Jurkat, Clone E6-1 (cell line): ENCODE measurements at places on chromosomes 7 and 10.

GRCh38 chr7:52876402-52876801 lies 159.0 kb upstream of the POM121L12 start:
- no peak for DNase-seq

DNA sequence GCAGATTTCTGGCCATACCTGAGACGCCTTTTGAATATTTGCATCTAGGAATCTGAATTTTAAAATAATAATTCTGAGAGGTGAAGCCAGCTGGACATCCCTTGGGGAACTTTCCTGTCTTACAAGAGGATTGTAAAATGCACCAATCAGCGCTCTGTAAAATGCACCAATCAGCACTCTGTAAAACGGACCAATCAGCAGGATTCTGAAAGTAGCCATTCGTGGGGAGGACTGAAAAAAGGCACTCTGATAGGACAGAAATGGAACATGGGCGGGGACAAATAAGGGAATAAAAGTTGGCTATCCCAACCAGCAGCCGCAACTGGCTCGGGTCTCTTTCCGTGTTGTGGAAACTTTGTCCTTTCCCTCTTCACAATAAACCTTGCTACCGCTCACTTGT lies 9.9 kb downstream of the PPIF start:
- DNase-seq: no peak

- DNase-seq: no peak
Observed at GRCh38 chr7:45103958-45104843, 7.3 kb downstream of the TBRG4 start.

GRCh38 chr7:135884495-135885232 lies 92.5 kb downstream of the MTPN start:
- DNase-seq: no peak

- no peak for DNase-seq
Observed at GRCh38 chr10:69223028-69223342, 2.9 kb downstream of the HKDC1 start.

- DNase-seq: no peak
Observed at GRCh38 chr10:3237530-3237929, 64.9 kb upstream of the PITRM1 start.
